Natural killer cell (primary cell): ENCODE measurements at places on chromosomes 7 and 10. TPM values are rescaled to one million over a fixed set of nuclear protein-coding genes. Genes with fewer than 3 reads are reported as not detected.
A peak's percentile ranks its signal among the peaks of the same experiment; 100 is the strongest.

Gene LEP
- total RNA-seq, result not detected

Gene IPMK
- total RNA-seq, result 5.7 TPM

Gene MACROH2A2
- total RNA-seq, result 1.4 TPM

Gene LIPN
- total RNA-seq, result 0.66 TPM

Gene AS3MT
- total RNA-seq, result 0.75 TPM

Gene CD36
- 7.0 TPM for total RNA-seq

Gene DDC
- total RNA-seq, result not detected

Gene FAM171A1
- 0.99 TPM for total RNA-seq

Gene IKZF1
- 391 TPM for total RNA-seq

GRCh38 chr10:45179691-45180090 is 135.7 kb downstream of the OR13A1 start:
- no peak for DNase-seq

GRCh38 chr7:114688443-114689055 is 233.3 kb upstream of the MDFIC start:
- no peak for DNase-seq

DNA sequence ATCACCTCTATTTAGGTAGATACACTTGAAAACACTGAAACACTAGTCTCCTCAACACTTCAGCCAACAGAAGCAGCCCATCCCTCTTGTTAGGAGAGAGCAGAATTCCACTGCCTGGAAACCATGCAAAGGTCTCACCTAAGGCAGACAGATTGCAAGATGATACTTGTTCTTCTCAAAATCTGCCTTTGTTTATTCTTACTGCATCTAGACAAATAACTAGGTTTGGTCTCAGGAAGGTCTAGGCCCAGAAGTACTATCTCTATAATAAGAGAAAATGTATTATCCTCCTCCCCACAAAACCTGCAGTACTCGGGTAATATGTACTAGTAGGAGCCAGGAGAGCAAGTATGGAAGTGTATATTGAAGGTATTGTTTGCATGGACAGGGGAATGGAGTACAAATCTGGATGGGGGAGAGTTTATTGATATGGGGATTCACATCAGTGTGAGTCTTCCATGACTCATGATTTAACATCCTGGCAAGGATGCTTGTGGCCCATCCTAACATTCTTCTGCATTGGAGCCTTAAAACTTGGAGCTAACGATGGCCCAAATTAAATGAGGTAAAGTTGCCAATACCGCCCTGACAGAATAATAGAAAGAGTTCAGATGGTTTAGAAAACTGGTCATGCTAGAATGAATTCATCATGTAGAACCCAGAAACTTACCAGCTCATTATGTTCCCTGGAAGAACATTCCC is 109.2 kb downstream of the EPC1 start:
- DNase-seq, result no peak

DNA sequence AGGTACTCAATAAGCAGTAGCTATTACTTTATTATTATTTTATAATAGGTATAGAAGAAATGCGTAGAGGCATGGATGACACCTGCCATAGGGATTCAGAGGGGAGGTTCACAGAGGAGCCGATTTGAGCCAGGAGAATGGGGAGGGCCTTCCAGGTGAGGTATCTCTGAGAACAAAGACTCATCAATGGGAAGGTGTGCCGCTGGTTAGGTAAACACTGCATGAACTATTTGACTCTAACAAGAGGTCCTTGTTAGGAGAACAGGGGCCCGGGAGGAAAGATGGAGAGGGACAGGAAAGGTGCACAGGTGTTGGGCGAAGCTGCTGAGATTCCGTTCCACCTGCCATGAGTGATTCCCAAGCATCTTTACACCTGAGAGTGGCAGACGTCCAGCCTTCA is 41.8 kb upstream of the TMEM273 start:
- no peak for DNase-seq

DNA sequence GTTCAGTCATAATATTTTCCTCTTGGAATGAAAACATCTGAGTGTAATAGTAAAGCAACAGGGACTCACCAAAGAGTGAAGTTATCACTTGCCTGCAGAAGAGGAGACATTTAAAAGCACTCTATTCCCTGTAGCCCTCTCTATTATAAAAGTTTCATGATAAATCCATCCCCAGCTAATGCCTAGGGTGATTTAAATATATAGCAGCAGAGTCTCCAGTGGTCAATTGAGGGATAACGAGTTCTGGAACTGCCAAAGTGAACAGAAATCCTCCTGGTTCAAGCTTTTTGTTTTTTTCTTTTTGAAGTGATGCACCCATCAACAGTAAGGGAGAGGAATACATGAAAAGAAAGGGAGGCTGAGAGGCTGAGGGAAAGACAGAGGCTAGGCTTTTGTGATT is 87.3 kb downstream of the EVX1 start:
- DNase-seq, result no peak

- DNase-seq, result no peak
Observed at GRCh38 chr7:156117542-156118247, 305.4 kb upstream of the SHH start.

- DNase-seq, result no peak
Observed at GRCh38 chr10:101266381-101267289, 37.4 kb upstream of the LBX1 start.

DNA sequence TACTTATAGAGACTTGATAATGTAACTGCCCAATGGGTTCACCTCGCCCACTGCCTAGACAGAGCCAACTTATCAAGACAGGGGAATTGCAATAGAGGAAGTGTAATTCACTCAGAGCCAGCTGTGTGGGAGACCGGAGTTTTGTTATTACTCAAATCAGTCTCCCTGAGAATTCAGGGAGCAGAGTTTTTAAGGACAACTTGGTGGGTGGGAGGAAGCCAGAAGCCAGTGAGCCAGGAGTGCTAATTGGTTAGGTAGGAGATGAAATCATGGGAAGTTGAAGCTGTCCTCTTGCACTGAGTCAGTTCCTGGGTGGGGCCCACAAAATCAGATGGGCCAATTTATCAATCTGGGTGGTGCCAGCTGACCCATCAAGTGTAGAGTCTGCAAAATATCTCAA is 20.1 kb upstream of the C7orf33 start:
- DNase-seq, result no peak

GRCh38 chr10:113336549-113337130 is 216.2 kb upstream of the HABP2 start:
- no peak for DNase-seq

DNA sequence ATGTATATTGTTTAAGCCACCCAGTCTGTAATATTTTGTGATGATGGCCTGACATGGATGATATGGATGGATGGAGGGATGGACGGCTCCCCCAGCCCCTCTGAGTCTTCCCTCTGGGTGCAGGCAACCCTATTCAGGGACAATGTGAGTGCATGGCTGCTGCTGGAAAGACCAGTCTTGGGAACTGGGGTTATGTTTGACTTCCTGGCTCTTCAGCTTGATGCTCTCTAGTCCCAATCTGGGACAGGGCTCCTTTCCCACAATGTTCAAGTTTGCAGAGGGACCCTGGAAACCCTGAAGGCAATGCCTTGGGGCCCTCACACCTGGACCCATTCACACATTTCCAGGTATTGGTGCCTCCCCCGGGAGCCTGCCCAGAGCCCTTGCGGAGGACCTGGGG is 52.3 kb upstream of the RET start:
- DNase-seq, result no peak

GRCh38 chr10:107013258-107014006 is 151.1 kb downstream of the SORCS1 start:
- no peak for DNase-seq

DNA sequence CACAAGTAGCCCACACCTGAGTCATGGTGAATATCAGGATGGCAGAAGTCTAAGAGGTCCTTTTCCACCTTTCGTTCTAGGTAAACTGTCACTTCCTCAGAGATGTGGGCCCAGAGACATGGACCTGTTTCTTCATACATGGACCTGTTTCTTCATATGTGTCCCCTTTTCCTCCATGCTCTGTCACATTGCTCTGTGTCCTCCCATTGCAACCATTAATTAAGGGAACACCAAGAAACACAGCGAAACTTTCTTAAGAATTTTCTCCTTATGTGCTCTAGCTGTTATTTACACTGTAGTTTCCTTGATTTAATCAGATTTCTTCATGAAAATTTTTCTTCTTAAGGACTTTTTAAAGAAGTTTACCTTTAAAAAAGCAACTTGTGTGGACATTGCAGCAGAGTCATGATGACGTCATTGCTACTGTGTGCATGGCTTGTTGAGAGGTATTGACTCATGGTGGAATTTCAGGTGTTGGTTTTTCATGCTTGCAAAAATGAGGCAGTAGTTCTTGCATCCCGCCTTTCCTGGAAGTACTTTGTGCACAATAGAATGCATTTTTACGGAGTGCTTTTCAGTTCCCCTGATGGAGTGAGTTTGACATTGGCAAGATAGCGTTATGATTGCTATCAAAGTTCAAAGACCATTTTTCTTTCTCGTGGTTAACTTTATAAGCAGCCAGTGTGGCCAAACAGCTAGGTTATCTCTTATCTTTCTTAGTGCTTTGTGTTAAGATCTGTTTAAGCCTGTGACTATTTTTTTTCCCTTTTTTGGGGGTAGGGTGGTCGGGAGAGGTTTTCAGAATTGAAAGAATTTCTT is 37.7 kb downstream of the CFAP58 start:
- no peak for DNase-seq

DNA sequence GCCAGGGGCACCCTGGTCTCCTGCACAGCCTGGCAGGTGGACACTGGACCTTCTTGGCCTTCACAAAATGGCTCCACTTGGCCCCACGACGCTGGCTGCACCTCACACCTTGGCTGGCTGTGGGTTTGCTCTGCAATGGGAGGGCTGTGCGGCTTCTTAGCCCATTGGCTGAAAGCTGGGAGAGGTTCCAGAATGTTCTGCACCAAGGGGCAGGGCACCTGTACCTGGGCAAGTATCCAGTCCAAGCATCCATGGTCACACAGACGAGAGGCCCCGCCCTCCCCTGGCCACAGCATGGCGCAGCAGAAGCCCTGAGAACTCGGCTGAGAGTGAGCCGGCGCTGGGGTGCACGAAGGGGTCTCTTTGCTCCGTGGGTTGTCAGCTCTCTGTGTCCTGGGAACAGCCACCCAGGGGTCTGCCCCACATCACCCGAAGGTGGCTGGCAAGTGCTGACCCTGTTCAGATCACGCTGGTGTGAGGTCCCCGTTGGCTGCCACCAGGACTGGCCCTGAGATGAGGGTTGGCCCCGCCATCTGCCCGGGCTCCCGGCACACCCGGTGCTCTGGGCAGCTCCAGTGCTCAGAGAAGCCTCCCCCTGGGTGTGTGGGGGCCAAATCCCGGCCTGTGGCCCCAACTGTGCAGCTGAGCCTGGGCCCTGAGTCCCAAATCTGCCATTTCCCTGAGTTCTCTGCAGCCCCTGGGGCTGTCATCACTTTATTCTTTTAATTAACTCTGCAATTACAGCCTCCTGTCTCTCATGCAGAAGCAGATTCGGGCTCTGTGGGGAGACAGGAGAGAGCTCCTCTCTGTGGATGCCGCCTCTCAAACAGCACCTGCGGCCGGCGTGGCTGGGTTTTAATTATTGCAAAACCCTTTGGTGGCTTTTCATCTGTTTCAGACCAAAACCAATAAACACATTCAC is 19.4 kb upstream of the ADGRA1 start:
- no peak for DNase-seq

DNA sequence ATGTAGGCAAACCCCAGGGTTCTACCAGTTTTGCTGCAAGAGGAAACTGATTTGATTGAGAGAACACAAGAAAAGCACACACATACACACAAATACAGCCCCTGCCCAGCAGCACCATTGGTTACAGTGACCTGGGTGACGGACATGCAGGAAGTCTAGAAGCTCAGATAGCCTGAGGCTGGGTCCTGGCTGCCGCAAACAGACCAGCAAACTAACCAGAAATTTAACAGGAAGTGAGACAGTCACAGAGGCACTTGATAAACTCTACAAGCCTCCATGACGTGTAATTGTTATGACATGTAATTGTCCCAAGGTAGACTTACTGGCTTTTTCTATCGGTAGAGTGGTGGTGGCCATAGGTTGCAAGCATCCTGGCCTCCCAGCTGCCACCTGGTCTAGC is 58.9 kb downstream of the PRKAR2B start:
- peak; percentile 35 for DNase-seq

- DNase-seq, result no peak
Observed at GRCh38 chr10:102906507-102906906, 11.6 kb upstream of the CNNM2 start.

DNA sequence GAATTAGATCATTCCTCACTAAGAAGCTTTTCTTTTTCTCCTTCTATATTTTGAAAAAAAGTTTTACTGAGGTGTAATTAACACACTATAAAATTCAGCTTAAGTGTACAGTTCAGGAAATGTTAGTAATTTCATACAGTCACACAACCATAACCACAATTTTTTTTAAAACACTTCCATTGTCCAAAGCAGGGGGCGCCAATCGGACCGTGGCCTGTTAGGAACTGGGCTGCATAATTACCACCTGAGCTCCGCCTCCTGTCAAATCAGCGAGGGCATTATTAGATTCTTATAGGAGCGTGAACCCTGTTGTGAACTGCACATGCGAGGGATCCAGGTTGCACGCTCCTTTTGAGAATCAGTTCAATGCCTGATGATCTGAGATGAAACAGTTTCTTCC is 427.1 kb downstream of the TFEC start:
- DNase-seq, result no peak

- DNase-seq, result no peak
Observed at GRCh38 chr10:14185316-14186045, 145.2 kb downstream of the FRMD4A start.

DNA sequence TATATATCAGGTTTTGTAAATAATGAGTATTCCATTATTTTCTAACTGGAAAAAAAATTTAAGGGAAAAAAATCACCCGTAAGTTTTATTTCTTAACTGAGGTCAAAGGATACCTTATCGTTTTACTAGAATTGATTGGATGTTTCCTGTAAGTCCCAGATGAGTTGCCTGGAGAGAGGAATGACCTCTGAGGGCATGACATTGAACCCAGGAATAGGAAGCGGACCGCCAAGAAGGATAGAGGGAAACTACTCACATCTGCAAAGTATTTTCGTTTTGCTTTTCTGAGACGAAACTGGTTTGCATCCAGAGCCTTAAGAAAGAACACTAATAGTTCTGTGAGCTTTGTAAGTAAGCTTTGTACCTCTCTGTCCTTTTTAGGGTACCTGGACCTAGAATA is 17.4 kb downstream of the RABGEF1 start:
- no peak for DNase-seq

DNA sequence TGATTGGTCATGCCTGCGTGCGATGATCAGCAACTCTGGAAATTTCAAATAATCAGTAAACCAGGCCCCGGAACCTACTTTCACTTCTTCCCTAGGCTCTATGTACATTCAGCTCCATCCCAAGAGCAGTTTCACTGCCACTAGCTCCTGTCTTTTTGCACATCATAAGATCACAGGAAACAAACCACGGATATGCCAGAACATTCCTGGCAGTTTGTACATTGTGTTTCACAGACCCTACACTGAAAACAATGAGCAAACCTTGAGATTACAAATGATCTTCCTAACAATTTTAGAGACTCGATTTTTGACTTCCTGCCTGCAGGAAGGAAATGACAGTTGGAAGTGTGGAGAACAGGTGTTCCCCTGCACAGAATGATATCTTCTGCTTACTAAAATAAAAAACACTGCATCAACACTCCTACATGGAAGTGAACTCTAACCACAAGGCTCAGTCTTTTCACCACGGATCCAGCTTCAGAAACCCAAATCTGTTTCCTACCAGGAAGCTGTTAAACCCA is 7.6 kb upstream of the TMEM236 start:
- no peak for DNase-seq

GRCh38 chr10:14487488-14487883 is 156.8 kb upstream of the FRMD4A start:
- no peak for DNase-seq

GRCh38 chr7:55094092-55094690 is 75.4 kb downstream of the EGFR start:
- no peak for DNase-seq

- no peak for DNase-seq
Observed at GRCh38 chr10:79409726-79410085, 35.7 kb downstream of the ZCCHC24 start.

GRCh38 chr10:128365156-128365725 is 239.0 kb upstream of the MKI67 start:
- DNase-seq, result no peak
